ENCODE measurements at places on chromosomes 5 and 9.

DNA sequence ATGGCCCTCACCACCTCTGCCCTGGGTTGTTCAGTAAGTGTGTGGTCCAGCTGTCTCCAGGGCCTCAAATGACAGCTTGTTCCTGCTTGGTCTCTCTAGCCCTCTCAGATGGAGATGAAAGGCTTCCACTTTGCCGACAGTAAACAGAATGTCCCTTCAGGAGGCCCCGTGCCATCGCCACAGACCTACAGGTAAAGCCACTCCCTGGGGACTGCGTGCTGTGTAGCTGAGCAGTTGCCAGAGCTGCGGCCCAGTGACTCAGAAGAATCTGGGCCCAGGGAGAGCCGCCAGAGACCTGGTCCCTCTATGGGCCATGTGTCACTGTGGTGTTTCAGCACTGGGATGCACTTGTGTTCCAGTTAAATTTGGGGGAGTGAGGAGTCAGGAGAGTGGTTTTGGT is 10.6 kb upstream of the POMT1 start:
- DNase-seq = no peak

DNA sequence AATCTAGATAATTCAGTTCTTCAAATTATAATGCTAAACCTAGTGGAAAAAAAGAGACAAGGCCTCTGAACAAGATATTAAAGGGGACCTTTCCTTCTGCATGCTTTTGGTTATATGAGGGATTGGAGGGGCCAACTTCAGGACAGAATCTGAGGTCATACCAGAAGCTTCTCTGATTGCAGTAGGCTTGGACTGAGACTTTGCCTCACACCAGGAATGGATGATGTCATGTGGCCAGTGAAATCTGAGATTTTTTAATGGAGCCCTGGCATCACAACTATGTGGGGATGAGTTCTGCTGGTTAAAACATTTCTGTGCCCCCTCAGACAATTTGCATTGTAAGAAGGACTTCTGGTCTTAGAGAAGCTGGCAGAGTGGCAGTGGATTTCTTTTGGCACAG is 88.6 kb downstream of the ANGPTL2 start:
- no peak for DNase-seq

GRCh38 chr5:80662108-80662507 is 7.3 kb upstream of the DHFR start:
- DNase-seq = no peak

DNA sequence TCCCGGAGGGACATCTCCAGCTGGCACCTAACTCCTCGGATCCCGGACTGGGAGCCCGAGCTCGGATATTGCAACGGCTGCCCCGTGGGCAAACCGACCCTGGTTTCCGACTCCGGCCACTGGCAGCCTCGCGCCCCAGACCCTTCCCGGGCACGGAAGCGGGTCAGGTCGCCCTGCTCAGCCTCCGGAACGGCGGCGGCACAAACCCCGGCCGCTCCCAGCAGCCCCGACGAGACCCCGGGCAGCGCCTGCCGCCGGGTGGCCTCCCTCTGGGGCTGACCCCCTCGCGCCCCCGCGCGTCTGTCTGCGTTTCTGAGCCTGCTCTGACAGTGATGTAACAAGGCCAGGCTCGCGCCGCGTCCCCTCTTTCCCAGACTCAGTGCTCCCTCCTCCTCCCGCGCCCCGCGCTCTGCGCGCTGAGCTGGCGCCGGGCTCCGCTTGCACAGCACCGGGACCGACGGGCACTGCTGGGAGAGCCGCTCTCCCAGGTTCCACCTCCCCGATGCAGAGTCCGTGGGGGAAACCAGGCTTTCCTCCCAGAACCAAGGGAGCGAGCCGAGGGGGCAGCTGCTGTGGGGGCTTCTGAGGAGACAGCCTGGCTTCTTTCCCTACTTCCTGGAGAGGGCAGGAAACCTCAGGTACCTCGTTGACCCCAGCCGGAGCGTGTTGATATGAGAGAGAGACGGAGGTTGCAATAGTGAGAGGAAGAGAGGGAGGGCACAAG is at the start of gene TMEM215:
TMEM215 (plus strand) TSS at position 373 of the 724 bp plus-strand sequence. CDS start 644 bp downstream, outside the sequence.
- DNase-seq = no peak

DNA sequence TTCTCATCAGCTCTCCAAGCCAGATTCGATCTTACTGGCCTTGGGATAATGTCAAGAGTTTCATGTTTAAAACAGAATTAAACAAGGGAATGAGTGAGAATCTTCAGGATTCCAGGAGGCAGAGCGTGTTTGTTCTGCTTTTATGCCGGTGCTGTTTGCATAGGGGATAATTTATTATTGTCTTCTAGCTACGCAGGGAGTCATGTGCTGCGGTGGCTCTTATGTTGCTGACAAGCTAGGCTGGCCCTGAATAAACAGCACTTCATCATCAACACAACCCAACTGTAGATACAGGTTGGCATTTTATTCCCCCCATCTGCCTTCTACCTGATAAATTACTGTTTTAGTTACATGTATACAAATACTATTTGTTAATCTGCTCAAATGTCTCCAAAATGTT is 47.1 kb upstream of the PCA3 start:
- no peak for DNase-seq

DNA sequence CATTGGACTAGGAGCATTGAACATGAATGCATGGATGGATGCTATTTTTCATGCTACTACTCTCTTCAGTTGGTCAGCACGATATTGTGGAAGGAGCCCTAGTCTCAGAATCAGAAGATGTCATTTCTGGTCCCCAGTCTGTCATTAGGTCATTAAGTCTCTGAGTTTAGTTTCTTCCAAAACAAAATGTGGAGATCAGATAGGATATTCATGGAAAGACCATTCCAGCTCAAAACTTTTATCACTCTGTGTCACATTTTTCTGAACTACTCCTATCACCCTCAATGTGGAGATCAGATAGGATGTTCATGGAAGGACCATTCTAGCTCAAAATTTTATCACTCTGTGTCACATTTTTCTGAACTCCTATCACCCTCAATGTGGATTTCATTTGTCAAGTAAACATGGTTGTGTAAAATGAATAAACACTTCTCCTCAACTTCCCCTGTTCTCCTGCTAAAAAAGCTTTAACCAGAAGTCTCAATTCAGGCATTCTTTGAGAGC is 296.8 kb downstream of the MRPS30 start:
- no peak for DNase-seq

- DNase-seq = no peak
Measured at GRCh38 chr5:123105864-123106263, 16.8 kb downstream of the PRDM6 start.

DNA sequence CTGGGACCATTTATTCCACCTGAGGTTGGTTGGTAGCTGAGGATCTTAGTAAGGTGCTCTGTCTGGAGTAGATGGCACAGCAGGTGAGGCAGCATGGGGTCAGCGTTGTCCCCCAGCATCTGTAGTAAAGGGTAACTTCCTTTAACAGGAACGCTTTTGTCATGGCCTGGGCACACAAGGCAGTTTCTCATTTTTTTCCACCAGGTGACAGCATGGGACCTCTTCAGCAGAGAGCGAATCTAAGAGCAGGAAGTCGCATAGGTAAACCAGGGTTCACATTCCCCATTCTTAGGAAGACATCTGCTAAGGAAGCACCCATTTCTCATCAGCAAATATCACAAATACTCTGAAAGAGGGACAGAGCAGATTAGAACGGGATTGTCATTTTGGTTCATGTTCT is 56.5 kb downstream of the GPR107 start:
- DNase-seq = no peak

- no peak for DNase-seq
Measured at GRCh38 chr5:57431759-57432158, 50.9 kb downstream of the ACTBL2 start.

DNA sequence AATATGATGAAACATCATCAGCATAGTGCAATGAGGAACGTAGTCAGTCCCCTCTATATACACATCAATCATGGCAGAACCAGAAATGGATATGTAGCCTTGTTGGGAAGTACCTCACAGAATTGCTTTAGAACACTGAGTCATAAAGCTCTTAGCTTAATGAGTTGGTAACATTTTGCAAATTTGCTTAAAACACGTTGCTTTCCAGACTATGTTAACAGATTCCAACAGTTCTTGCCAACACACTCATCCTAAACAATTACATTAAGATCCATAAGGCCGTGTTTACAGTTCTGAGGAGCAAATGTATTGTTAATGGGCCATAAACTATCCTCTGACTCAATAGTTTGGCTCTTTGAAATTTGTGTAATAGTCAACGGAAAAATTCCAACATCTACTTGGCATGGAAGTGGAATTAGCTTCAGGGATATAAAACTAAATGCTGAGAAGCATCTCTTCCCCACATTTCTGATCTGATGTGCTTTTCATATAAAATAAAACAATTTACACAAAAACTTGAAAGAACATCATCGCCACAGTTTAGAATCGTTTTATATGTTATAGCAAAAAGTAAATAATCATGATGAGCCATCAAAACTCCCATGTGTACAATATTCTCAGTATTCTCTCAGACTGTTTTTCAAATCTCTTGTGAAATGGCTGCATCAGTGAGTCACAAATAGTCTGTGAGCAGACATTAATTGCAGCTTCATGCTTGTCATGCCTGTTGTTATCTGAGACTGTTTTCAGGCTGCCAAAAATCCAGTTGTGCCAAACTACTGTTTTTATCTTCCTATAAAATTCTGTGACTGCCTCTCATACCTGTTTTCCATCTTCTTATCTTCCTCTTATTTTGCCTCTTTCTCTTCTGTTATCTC is 291.9 kb downstream of the COX7C start:
- DNase-seq = no peak

GRCh38 chr9:105972466-105973204 is 278.3 kb downstream of the TMEM38B start:
- DNase-seq = no peak

DNA sequence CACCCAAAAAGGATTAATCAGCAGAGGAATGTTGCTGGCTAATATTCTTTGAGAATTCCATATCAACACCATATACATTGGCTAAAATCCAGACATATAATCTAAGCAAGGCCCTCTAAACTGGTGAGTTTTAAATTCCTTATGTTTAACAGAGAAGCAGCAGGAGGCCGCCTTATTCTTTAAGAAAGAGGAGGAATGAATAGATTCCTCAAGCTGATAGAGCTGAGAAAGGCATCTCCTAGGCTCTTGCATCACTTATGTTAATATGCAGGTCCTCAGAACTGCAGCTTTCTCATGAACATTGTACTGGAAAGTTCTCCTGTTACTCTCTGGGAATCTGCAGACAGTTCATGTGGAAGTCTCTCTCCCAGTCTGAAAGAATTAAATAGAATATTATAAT is 20.1 kb upstream of the SMARCA2 start:
- DNase-seq = no peak

GRCh38 chr5:102554728-102555127 is 55.9 kb upstream of the SLCO6A1 start:
- no peak for DNase-seq

GRCh38 chr9:88075966-88076285 is 62.3 kb downstream of the SPATA31C2 start:
- no peak for DNase-seq

DNA sequence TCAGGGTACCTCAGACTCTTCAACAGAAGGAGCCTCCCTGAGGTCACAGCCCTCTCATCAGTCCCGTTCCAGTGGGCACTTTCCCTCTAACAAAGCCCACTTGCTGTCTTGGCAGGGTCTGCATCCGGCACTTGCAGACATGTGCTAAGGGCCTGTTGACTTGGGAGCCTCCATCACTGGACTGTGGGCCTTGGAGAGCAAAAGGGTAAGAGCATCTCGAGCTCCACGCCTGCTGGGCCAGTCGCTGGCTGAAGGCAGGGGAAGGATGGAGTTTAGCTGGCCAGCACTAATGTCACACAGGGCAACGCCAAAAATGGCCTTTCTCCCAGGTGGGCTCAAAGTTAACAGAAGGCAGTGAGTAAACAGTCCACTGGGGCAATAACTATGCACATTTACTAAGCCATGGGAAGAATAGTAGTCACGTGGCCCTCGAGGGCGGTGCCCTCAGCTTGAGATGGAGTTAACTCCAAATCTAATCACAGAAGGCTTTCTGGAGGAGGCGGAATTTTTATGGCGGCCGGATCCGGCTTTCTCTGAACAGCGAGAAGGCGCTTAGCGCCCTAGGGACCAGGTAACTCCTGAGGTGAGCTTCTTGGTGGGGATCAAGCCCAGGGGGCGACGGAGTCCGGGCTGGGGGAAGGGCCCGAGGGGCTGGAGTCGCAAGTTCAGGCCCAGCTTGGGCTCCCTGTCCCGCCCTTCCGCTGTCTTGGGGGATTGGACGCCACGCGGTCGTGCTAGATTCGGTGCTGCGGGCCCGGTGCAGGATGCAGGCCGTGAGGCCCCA is 2.0 kb upstream of the NSD1 start:
- no peak for DNase-seq

DNA sequence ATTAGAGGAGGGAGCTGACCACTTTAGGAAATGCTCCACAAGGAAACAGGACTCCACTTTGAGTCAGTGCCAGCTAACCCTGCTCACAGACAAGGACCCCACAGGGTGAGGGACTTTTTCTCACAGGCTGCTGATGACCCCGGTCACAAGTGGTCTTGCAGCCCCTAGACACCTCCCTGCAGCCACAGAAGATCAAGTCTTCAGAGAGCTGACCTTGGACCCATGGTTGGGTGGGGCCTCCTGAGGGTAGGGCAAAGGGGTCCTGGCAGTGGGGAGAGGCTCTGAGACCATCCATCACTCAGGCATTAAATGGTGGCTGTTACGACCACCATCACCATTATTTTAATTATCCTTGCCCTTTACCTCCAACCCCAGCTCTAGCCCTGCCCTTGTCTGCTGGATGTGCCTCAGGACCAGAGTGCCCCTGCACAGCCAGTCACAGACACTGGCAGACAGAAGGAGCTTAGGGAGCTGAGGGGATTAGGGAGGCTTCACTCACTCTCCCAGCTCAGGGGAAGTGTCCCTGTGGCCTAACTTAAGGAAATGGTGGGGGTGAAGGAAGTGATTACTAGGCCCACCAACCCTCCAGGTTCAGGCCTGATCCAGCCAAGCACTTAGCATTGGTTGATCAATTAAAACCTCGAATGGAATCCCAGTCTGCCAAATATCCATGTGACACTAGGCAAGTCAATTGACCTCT is 1.6 kb downstream of the ACSL6 start:
- no peak for DNase-seq

GRCh38 chr5:72138943-72139521 is 31.8 kb downstream of the MAP1B start:
- DNase-seq = no peak

All from dermis microvascular lymphatic vessel endothelial cell (primary cell).